Brain microvascular endothelial cell (primary cell): ENCODE measurements at places on chromosomes 4 and X.

- no peak for DNase-seq
Observed at GRCh38 chr4:26235500-26235899, 85.3 kb upstream of the RBPJ start.

GRCh38 chrX:39519030-39519488, 578.7 kb downstream of the BCOR start:
- DNase-seq: no peak

- peak; percentile 64 for DNase-seq
Observed at GRCh38 chrX:78979789-78980464, 34.7 kb downstream of the P2RY10 start.

DNA sequence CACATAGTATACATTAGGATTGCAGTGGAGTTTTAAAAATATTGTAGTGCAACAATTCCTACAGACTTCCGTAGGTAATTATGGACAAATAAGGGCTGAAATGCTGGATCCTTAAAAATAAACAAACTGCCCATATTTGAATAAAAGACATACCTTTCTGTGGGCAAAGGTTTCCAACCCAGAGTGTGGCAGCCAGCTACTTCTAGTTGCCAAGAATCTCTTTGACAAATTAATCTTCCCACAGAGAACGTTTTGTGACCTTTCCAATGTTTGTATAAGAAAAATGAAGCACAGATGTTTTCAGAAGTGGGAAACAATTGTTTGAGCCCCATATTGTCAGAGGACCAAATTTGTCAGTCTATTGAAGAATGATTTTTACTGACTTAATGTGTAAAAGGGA, 21.1 kb downstream of the GRPR start:
- DNase-seq: no peak

- no peak for DNase-seq
Observed at GRCh38 chr4:123325241-123325681, 71.3 kb upstream of the SPRY1 start.

- DNase-seq: no peak
Observed at GRCh38 chr4:18938343-18939099, 917.0 kb upstream of the LCORL start.

DNA sequence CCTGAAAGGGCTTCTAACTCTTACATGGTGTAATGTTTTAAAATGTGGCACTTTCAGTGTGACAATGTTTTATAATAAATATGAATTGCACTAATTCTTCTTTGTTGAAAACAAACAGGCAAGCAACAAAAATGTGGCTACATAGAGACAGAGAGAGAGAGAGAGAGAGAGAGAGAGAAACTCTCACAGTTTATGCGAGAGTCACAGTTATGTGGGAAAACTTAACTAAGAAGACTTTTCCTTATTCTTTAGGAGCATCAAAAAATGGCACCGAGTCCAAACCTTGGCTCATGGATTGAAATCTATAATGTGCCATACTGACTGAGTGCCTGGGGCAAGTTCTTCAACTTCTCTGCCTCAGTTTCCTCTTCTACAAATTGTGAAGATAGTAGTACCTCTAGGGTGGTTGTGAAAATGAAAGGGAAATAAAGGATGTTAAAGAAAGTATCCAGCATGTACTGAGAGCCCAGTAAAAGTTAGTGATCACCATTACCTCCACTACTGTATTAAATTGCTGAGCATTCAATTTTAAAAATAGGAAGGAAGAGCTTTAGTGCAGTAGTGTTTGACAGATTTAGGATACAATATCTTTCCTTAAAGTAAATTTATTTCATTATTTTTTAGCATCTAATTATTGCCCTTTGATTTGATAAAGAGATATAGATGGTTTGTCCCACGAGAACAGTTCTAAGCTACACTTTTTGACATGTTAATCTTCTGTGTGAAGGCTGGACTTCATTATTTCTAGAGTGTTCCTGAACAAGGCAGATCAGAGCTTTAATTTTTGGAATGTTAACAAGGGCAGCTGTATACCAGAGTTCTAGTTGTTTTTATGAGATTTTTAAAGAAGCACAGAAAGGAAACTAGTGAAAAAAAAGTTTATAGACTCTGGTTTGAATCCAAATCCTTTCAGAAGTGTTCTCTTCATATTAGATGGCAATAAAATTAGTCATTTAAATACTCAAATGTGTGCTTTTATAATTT, 187.5 kb upstream of the ANK2 start:
- DNase-seq: no peak

- no peak for DNase-seq
Observed at GRCh38 chr4:98262431-98262830, 1.2 kb downstream of the RAP1GDS1 start.

DNA sequence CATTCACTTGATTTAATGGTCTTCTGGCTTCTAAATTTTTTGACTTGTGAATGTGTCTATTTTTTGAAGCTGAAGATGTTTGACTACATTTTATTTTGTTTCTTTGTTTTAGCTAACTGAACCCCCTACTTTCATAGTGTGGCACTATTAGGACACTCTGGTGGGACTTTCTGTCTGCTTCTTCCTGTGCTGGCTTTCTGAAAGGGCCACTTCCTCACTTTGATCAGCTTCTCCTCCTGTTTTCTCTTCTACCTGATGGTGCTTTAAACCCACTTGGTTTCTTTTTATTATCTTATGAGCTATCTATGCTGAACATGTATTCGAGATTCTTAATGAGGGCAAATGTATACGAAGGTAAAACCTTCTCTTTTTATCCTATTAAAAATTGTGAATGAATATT, 186.1 kb upstream of the CASK start:
- no peak for DNase-seq

- no peak for DNase-seq
Observed at GRCh38 chr4:122917731-122918130, 4.7 kb downstream of the NUDT6 start.

- DNase-seq: no peak
Observed at GRCh38 chrX:150899191-150899757, 806 bp upstream of the CD99L2 start.

GRCh38 chrX:150371877-150372276, 8.8 kb downstream of the MAMLD1 start:
- no peak for DNase-seq

DNA sequence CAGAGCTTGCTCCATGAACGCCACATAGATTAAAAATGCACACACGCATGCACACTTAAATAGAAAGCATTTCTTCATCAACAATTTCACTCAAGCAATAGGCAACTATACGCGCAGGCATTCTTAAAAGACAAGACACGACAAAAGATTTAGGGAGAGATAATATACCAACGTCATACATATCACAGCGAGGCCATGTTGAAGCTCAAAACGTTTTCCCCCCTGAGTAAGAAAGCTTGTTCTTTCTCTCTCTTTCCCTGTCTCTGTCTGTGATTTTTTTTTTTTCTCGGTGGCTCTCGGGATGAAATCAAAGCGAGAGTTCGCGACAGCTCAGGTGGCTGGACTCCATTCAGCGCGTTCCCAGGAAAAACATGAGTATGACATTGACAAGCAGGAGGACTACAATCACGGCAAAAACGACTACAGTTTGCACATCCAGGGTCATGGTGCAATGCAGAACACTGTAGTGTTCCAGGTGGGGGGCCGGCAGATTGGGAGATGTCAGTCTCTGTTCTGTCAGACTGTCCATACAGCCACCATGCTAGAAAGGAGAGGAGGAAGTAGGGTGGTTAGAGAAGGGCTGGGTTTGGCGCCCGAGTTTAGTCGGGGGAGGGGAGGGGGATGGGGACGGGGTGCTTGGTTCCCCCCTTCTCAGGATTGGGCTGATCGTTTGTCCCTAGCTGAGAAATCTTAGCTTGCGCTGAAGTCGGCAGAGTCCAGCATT, 30.7 kb downstream of the ARHGEF9 start:
- DNase-seq: no peak

- no peak for DNase-seq
Observed at GRCh38 chrX:63635750-63636149, 149.3 kb downstream of the ARHGEF9 start.

DNA sequence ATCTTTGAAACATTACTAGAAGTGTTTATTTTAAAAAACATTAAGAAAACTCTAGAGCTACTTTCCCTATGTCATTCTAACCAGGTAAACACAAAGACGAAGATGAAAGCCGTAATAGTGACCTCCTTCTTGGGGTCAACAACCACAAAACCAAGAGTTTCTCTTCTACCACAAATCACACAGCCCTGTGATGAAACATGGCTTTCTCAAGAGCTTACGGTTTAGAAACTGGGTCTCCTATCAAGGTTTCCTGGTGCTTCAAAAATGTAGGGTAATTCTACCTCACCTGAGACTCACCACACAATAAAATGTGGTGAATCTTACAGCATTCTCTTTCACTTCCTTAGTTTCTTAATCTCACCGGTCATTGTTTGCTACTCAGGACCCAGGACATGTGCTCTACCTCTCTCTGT, 50.9 kb downstream of the CORIN start:
- DNase-seq: no peak

GRCh38 chr4:161273607-161274006, 890.2 kb downstream of the FSTL5 start:
- no peak for DNase-seq

GRCh38 chr4:86935566-86935852, 698 bp downstream of the AFF1 start:
- DNase-seq: no peak

DNA sequence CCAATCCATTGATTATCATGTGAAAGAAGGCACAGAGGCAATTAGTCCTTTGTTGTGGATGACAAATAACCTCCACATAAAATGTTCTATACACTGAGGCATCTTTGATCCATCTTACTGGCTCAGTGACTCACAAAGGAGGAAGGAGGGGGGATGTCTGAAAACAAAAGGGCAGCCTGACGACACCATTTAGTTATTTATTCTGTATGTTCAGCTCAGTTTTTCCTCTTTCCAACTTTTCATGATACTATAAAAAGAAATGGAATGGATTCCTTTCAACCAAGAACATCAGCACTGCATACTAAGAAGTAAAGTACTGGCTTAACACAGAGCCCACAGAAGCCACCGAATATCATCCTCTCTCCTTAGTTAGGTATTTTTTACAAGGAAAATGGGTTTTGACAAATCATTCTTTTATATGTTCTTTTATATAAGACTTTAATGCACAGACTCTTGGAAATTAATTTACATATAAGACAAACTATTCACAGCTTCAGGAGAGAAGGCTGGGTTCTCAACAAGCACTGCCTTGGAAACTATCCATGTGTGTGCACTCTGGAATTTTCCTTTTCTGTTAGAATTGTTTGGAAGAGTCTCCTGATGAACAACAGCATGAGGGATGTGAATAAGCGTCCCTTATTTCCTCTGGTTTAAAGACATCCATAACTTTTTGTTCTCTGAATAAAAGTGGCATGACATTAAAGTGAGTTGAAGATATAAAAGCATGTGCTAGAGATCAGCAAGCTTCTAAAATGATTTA, 135.6 kb downstream of the TSPAN5 start:
- DNase-seq: peak; percentile 92

- DNase-seq: no peak
Observed at GRCh38 chr4:2511645-2512131, 24.8 kb upstream of the FAM193A start.

GRCh38 chr4:124028182-124028581, 631.6 kb downstream of the SPRY1 start:
- no peak for DNase-seq

DNA sequence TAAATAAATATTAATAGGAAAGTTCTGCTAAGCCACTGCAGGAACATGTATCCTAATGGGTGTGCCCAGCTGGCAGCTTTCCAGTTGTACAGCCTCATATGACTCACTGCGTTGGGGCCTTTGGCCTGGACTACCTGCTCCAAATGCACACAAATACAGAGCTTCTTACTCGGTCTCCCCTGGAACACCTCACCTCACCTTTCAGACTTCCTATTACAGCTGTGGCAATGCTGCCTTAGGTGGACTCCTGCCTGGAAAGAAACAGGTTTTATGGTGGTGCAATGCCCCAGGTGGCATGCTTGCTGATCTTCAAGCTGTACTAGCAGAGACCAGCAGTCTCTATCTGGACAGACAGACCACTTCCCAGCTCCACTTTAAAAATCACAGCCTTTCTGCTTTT, 85.7 kb upstream of the EXOC1L start:
- peak; percentile 51 for DNase-seq

DNA sequence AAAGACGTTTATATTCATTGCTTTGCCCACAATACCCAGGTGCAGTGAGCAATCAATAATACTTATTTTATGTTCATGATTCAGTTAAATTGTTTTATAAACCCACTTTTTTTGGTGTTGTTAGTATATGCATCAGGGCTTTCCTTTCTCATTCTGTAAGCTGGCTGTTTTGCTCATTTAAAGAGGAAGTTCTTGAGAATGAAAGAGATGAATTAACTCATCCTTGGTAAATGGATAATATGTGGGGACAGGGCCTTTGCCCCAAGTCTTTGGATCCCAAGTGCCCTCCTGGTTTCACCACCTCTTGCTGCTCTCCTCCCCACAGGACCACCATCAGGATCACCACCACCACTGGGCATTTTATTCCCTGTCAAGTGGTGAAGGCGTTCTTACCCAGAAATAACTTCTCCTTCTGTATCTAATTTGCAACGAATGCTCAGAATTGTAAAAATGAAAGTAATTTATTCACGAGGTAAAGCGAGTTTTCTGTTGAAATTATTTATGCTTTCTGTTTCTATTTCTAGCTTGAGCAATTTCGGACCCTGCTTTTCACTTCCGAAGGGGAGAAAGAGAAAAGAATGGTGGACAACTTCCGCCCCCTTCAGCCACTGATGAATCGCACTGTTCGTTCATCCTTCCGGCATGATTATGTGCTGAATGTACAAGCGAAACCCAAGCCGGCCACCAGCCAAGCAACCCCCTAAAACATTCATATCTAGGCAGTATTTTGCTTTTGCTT, 8.2 kb upstream of the ZRSR2 start:
- DNase-seq: no peak
